ENCODE measurements at places on chromosomes 12 and 14.

DNA sequence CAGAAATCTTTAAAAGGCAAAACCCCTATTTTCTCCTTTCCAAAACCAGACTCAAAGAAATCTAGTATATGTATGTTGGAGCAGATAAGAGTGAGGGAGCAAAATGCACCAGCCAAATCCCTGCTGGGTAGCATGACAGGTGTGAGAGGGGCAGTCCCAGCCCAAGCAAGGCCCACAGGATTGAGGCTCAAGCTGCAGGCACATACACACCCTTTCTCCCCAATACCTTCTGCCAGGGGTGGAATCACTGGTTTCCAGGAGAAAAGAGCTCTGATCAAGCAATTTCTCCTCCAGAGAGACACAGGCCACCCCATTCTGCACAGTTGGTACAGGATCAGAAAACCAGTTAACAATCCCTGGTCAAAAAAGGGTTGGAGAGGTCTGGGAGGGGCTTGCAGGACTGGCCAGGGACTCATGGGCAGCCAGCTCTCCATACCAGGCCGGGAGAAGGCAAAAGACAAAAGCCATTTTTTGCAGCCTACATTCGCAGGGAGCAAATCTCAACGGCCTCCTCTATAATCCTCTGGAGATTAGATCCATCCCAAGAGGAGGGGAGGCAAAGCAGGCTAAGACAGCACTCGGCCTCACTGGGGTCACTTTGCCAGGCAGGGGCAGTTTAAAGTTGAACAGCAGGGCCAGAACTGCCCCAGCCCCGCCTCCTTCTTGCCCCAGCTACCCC, 2.1 kb downstream of the KMT2D start:
- no peak for DNase-seq

- peak; percentile 34 for DNase-seq
Observed at GRCh38 chr12:130632642-130633041, 83.5 kb downstream of the RIMBP2 start.

DNA sequence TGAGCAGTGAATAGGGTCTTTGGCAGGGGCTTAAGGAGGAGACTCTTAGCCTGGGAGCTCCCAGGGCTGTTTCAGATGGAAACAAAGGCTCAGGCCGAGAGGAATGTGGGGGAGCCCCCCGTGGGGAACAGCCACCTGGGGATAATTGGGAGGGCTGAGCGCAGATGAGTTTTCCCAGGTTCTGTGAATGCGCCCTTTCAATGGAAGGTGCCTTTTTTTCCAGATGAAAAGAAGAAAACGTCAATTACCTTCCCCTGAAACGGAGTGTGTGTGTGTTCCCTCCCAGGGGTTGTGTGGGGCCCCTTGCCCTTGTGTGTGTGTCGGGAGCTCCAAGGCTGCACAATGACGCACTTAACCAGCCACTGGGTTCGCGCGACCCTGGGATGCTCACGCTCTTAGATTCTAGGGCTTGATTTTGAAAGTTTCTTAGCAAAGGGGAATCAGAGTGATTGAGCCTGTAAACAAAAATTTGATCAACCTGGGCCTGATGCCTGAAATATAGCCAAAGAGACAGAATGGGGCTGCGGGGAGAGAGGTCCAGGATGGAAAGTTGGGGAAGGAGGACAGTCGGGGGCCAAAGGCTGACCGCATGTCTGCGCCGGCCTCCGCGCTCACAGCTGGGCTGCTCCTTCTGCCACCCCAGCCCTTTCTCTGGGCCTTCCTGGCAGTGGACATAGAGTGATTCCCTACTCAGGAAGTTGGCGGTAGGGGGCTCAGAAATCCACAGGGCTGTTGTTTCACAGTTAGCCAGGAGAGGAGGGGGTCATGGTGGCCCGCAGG, 14.6 kb downstream of the MEG3 start:
- DNase-seq: no peak

DNA sequence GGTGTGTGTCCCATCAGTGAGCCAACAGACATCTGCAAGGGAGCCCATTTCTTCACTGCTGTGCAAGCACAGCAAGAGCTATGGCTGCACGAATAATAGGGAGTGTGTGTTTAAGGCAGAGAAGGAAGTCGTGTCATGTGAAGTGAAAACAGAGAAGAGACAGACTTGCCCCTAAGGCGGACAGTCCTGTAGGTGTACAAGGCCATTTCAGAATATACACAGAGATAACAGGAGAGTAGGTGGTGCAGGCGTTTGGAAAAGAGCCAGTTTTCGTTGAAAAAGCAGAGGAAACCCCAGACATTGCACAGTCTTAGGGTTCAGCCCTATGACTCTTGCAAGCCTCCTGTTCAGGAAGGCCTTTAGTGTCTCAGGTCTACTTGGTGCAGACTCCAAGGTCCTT, 46.3 kb upstream of the RNU6-8 start:
- DNase-seq: no peak

DNA sequence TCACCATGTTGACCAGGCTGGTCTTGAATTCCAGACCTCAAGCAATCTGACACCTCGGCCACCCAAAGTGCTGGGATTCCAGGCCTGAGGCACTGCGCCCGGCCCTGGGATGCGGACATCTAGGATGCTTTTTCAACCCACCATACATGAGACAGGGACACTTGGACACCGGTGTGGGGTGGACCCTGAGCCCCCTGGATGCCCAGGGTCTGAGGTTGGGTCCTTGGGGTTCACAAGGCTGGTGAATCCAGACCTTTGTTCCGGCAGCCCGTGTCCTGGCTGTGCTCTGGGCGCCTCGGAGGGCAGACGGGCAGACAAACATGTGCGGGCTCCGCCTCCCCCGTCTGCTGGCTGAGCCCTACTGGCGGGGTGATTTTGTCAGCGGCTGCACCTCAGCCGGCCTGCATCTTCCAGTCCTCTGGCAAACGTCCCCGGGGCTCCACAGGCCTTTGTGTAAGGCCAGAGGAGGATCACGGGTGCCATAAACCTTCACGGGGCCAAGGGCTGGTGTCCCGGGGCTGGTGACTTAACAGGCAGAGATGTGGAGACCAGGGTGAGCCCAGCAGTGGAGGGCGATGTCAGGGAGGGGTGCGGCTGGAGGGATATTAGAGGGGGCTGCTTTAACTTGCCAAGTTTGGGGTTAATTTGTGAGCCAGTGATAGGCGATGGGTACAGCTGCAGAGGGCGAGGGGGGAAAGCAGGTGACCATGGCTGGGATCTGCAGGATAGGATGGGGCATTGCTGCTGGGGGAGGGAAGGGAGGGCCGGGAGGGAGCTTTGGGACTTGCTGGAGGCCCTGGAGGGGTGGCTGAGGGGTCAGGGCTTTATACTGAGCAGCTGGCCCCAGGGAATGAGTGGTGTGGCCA, 5.8 kb downstream of the ASPG start:
- DNase-seq: peak; percentile 55

GRCh38 chr14:92646952-92647796, 101.3 kb downstream of the LGMN start:
- DNase-seq: no peak

DNA sequence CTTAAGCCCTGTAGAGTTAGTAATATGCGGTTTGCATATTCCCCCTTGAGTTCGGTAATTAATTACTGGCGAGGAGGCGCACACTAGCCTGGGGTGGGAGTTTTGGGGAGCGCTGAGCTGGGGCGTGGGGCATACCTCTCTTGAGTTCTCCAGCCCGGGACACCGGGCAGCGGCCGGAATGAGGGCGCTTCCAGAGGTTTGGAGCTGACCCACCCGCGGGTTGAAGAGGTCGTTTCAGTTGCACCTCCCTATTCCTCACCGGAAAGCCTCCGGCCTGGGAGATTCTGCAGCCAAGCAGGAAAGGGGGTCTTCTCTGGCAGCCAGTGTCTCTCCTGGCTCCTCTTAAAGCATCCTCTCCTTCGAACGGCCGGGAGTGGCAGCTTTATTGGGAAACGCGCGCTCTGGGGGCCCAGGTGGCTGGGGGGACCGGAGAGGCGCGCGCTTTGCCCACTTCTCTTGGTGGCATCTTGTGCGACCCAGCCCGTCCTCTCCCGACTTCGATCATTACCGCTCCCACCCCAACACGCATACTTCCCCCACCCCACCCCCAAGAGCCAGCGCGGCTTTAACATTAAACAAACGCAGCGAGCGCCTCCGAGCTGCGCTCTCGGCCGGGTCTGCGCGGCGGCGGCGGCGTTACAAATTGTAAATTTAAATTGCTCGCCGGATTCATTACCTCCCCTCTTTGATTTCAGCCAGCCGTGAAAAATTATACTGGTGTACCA, 3.9 kb upstream of the LHX5 start:
- DNase-seq: no peak

- no peak for DNase-seq
Observed at GRCh38 chr14:64906022-64906421, 8.2 kb upstream of the CHURC1 start.

DNA sequence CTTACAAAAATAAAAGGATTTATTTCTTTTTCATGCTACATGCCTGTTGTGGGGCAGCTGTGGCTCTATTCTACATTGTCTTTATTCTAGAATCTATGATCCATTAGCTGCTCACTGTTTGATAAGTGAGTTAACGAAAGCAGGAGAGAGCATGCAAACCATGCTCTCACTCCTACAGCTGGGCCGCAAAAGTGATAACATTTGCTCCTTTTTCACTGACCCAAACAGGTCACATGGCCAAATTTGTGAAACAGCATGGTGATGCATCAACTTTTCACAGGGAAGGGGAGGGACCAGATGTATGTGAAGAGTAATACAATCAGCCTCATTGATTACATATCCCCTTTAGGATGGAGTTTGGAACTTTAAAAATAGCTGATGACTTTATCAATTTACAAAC, 456.9 kb upstream of the SYT1 start:
- no peak for DNase-seq

- no peak for DNase-seq
Observed at GRCh38 chr12:69936214-69936731, 111.2 kb downstream of the MYRFL start.

DNA sequence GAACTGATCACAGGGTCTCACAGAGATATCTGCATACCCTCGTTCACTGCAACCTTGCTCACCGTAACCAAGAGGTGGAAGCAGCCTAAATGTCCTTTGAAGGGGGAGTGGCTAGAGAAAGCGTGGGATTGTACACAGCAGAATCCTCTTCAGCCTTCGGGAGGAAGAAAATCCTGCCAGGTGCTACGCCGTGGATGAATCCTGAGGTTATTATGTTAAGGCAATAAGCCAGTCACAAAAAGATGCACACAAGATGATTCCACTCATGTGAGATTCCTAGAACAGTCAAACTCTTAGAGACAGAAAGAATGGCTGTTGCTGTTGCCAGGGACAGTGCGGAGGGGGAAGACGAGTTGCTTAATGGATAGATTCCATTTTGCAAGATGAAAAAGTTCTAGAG, 39.6 kb upstream of the SFSWAP start:
- DNase-seq: no peak

GRCh38 chr12:60123557-60123956, 527.7 kb downstream of the SLC16A7 start:
- no peak for DNase-seq

GRCh38 chr12:94047781-94048567, 100.4 kb upstream of the PLXNC1 start:
- DNase-seq: peak; percentile 79

DNA sequence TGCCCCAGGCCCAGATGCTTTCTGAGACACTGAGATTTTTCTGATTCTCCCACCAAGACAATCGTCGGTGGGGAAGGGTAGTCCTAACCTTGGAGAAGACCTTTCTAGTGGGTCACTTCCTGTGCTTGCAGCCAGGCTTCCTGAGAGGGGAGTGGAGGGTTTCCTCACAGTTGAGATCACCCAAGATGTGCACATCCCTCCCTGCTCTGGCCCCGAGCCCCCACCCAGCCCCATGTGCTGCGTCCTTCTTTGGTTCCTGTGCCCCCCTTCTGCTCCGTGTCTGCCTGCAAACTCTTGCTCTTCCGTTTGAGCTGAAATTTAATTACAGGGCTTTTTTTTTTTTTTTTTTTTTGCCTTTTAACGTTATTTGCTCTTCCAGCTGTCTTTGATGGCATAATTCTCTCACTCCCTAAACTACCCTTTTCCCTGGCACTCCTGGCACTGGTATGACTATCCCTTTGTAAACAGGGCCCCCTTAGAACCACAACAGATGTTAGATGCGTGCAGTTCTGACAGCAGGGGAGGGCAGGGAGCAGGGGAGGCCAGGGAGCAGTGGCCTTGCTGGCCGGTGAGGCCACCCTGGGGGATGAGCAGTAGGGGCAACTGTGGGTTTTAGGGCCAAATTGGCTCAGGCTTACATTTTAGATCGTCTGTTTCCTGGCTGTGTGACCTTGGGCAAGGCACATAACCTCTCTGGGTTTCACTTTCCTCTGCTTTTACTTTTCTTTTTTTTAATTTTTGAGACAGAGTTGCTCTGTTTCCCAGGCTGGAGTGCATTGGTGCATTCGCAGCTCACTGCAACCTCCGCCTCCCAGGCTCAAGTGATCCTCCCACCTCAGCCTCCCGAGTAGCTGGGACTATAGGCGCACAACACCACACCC, 144.5 kb downstream of the PHETA1 start:
- peak; percentile 74 for DNase-seq

GRCh38 chr14:64929014-64929359, 13.6 kb downstream of the GPX2 start:
- DNase-seq: no peak

- no peak for DNase-seq
Observed at GRCh38 chr12:47391566-47391965, 311.8 kb upstream of the AMIGO2 start.

DNA sequence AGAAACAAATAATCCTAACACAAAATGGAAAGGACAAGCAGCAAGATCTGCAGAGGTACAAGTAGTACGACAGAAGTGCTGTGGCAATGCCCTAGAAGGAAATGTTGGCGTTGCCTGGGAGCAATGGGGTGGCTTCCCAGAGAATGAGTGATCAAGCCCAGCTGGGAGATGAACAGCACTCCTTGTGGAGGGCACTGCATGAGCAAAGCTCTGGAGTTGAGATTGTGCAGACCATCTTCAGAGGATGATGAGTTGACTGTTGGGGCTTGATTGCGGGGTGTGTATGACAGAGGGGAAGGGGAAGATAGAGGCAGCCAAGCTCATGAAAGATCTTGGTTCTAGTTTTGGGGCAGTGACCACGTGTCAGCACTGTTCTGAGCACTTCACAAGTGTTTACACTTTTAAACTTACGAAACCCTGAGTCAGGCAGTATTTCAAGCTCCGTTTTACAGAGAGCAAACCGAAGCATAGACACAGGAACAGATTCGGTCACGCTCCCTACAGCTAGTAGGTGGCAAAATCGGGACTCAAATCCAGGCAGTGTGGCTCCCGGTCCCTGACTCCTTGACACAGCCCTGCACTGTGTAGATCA, 127.2 kb upstream of the LHX5 start:
- no peak for DNase-seq

DNA sequence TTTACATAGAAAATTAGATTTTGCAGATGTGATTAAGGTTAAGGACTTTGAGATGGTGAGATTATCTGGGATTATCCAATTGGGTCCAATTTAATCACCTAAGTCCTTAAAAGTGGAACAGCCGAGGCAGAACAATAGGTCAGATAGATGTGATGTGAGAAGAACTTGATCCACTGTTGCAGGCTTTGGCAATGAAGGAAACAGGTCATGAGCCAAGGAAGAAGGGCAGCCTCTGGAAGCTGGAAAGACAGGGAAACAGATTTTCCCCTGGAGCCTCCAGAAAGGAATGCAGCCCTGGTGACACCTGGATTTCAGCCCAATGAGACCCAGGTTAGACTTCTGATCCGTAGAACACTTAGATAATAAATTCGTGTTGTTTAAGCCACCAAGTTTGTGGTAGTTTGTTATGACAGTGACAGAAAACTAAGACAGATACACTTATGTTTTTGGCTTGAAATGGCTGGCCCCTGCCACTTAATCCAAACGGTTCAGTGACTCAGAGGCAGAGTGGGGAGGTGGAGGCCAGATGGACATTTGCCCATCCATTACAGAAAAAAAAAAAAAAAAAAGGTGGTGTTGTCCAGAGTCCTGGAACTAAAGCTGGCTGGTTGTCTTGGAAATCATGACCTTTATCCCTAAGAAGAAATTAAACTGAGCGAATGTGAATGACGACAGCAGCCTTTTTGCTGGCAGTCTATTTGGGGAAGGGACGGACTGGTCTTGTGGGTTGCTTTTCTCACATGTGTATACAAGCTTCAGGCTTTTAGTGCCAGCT, 181.9 kb upstream of the NRXN3 start:
- DNase-seq: no peak
